ENCODE measurements at places on chromosomes 7 and 10. TPM values are rescaled to one million over a fixed set of nuclear protein-coding genes. Genes with fewer than 3 reads are reported as not detected.

SGCE gene
- total RNA-seq: 7.8 TPM

FAS gene
- total RNA-seq: 20.3 TPM

LEP gene
- not detected for total RNA-seq

NPC1L1 gene
- total RNA-seq: 0.09 TPM

PIP gene
- total RNA-seq: not detected

DENND2A gene
- 0.09 TPM for total RNA-seq

GAD2 gene
- not detected for total RNA-seq

Measured in NCI-H460 (cell line).